ENCODE measurements at places on chromosomes 6 and 20.

DNA sequence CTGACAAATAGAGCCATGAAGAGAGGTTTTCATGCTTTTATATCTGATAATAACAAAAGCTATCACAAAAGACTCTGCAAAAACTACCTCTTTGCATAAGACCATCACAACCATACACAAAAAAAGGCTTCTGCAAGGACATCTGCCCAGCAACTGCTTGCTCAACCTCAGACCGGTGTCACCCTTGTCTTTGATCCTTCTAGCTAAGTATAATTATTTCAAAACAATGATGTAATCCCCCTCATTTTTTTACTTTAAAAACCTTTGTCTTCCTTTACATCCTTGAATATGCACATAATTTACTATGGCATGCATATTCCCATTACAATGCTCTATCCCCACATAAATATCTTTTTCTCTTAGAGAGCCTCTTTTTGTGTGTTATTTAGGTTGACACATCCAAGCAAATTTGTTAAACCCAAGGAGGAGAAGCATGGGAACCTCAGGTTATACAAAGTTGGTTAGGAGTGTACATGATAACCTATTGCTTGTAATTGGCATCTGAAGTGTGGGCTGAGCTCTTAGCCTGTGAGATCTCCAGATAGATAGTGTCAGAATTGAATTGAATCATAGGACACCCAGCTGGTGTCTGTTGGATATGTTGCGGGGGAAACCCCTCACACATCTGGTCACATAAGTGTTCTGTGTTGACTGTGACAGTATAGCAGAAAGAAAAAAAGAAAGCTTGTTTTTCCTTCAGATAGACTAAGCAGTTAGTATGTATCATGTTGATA, 20.7 kb upstream of the CGA start:
- no peak for DNase-seq

DNA sequence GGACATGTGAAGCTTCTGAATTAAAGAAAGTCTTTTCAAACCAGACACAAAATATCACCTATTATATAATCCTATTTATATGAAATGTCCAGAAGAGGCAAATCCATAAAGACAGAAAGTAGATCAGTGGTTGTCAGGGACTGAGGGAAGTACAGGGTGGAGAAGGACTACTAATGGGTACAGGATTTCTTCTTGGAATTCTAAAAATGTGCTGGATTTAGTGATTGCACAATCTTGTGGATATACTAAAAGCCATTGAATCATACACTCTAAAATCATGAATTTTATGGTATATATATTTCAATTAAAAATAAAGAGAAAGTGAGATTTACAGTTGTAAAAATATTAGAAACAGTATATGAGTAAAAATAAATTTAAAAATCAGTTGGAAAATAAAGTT, 18.7 kb upstream of the MC3R start:
- no peak for DNase-seq

- no peak for DNase-seq
Measured at GRCh38 chr6:119727504-119728219, 378.1 kb upstream of the MAN1A1 start.

DNA sequence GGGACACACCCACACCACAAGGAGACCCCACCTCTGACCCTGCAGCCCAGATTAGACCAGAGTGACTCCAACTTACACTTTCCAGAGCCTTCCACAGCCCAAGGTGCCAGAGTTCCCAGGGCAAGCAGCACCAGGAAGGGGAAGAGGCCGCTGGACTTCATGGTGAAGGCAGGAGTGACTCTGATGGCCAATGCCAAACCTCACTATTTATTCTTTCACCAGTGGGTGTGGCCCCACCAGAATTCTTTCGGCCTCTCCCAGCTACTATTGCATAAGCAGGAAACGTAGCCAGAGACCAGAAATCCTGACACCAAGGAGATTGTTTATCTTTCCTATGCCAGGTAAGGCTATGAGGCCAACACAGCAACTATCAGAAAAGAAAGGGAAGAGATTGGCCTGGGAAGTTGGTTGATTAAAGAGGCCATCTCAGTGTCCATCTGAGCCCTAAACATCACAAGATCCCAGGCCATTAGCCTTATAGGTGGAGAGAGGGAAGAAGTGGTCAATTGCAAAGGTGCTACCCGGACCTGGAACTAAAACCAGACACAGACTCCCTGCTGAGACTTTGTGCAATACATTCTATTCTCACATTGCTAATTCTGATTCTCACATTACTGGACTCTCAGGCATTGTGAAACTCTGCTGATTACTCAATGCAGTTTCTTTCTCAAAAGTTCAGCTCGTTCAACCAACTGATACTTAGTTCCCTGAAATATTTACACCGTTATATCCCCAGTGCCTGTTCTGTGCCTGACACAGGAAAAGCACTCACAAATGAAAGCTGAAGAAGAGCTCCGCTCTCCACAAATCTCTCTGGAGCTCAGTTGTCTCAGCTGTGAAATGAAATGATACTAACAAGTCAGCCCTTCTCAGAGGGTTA, at the start of gene SLPI:
Gene SLPI, minus strand, starts transcription at position 182 of the 880 bp plus-strand sequence. Its CDS starts 21 bp downstream, at position 161.
- no peak for DNase-seq

GRCh38 chr6:125906158-125906998, 50.2 kb upstream of the HINT3 start:
- DNase-seq: no peak

DNA sequence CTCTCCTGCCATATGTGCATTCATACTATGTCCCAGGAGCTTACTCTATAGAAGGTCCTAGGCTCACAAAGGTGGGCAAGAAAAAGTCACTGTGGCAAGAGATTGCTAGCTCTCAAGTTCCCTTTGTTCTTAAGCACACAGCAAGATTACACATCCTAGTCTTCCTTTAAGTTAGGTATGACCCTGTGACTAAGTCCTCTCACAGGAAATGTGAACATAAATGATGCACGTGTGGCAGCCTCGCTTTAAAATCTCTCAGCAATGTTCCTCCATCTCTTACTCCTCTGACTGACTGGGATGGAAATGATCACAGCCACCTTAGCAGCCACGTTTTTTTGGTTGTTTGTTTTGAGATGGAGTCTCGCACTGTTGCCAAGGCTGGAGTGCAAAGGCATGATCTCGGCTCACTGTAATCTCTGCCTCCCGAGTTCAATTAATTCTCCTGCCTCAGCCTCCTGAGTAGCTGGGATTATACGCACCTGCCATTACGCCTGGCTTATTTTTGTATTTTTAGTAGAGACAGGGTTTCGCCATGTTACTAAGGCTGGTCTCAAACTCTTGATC, 35.7 kb upstream of the HAO1 start:
- DNase-seq: no peak

- DNase-seq: no peak
Measured at GRCh38 chr20:51125105-51125504, 102.2 kb upstream of the KCNG1 start.

DNA sequence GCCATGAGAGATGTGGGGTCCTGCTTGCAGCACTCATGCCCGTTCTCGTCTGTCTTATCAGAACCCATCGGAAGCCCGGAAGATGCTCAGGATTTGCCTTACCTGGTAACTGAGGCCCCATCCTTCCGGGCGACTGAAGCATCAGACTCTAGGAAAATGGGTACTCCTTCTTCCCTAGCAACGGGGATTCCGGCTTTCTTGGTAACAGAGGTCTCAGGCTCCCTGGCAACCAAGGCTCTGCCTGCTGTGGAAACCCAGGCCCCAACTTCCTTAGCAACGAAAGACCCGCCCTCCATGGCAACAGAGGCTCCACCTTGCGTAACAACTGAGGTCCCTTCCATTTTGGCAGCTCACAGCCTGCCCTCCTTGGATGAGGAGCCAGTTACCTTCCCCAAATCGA, 8.3 kb downstream of the PI16 start:
- DNase-seq: peak; percentile 50

- DNase-seq: no peak
Measured at GRCh38 chr6:128295670-128296069, 224.7 kb downstream of the PTPRK start.

- DNase-seq: no peak
Measured at GRCh38 chr20:17708675-17709360, 9.1 kb downstream of the BANF2 start.

GRCh38 chr6:155887421-155887820, 431.8 kb upstream of the NOX3 start:
- no peak for DNase-seq

DNA sequence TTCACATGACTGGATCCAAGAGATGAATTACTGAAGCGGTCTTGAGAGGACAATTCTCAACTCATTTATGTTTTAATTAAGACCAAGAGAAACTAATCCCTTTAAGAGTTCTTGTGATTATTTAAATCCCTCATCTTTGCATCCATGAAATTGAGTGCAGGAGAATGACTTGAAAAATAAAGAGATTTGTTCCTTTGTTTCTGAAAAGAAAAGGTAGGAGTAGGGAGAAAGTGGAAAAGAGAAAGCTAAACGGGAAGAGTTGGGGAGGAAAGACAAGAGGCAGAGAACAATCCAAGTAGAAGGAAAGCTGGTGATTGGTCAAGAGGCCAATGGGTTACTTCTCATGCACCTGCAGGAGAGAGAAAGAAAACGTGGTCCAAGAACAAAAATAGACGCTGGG, 75.2 kb upstream of the SOX4 start:
- DNase-seq: no peak

DNA sequence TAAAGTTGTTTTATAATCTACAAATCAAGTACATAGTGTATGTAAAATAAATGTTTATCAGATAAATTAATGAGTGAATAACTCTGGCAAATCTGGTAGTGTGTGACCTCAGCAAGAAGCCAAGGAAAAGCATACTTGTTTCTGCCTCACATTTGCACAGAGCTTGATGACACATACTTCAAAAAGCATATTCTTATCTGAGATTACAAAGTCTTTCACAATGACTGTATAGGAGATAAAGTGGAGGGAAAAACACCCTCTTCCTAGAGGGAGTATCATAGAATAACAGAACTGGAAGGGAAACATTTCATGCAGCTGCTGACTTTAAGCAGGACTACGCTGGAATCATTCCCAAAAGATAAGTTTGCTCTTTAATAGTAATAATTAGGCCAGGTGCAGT, 28.1 kb upstream of the AKAP7 start:
- no peak for DNase-seq

- DNase-seq: no peak
Measured at GRCh38 chr6:133707456-133707855, 181.5 kb upstream of the TCF21 start.

GRCh38 chr20:10639077-10639736, 34.6 kb downstream of the JAG1 start:
- no peak for DNase-seq

- no peak for DNase-seq
Measured at GRCh38 chr20:60314727-60315126, 356.5 kb downstream of the CDH26 start.

GRCh38 chr20:6401893-6402557, 279.2 kb upstream of the FERMT1 start:
- DNase-seq: no peak

DNA sequence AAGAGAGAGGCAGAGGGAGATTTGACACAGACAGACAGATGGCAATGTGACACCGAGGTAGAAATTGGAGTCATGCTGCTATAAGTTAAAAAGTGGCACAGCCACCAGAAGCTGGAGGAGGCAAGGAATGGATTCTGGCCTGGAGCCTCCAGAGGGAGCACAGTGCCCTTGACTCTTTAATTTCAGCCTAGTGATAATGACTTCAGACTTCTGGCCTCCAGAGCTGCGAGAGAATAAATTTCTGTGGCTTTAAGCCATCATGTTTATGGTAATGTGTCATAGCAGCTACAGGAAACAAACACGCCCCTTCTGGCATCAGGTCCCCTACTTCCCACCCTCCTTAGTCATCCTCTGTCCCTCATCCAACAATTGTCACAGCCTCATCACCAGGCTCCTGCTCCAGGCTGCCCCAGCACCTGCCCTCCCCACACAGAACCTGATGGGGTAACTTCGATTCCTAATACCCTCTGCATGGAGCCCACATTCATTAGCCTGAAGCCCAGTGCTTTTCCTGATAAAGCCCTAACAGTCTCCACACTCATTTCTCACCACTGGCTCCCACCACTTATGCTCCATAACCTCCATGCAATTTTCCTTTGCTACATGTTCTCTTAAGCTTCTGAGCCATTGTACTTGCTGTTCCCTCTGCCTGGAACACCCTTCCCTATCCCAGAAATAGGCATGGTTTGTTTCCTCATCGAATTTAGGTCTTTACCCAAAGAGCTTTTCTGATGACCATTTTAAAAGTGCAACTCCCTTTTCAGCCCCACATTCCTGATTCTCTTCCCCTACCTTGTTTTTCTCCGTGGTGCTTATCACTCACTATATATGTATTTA, 69.7 kb upstream of the TOX2 start:
- DNase-seq: no peak

- no peak for DNase-seq
Measured at GRCh38 chr20:33612001-33612400, 50.1 kb upstream of the C20orf144 start.

DNA sequence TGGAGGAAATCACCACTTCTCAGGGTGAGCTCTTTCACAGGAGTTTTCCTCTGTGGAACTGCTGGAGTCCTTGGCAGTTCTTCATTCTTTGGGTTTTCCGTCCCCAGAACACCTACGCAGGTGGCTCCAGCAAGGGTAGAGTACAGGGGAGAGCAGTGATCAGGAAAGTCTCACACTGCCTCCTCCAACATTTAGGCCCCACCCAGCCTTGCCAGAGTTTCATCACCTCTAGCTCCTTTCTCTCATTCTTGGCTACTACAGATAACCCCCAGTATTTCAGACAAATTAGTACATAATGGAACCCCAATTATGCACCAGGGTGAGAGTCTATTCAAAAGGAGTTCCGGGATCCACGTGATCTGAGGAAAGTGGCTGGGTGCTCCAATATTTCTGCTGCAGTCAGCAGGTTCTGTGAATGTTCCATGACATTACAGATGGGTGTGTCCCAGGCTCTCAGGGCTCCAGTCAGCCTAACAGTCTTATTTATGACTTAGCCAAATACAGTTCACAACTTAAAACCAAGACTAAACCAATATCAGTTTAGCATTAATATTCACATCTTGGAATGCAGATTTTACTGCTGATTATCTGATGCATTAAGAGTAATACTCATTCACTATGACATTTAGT, 44.6 kb downstream of the GPR63 start:
- no peak for DNase-seq

DNA sequence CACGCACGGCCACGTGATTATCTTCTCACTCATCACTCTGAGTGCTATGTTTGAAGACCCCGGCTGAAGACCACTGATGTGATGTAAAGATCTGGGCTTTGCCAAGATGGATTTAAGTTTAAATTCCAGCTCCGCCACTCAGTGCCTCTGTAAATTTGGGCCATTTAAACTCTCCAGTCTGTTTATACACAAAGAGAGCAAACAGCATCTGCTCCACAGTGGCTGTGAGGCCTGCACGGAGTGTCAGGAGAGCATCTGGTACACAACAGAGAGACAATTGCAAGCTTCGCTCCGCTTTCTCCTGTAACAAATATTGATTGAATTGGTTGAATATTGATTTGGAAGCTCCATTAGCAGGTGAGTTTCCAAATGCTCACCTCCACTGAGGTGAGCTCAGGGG, 80.5 kb upstream of the FRMD1 start:
- no peak for DNase-seq

- DNase-seq: no peak
Measured at GRCh38 chr6:146785001-146785585, 186.3 kb downstream of the ADGB start.

DNA sequence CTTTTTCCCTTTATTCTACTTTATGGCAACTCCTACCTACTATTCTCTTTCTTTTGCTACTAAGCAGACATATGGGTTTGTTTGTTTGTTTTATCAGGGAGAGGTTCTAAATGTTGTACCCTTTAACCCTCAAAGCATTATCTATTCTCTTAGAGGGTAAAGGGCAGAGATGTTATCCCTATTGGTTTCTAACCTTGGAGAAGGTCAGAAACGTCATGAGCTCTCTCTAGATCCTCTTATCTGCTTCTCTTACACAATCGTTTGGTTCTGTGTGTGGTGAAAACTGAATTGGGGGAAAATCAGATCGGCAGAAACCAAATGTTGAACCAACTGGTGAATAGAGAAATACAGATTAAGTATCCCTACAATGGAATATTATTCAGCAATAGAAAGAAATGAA, 6.4 kb upstream of the MPC1 start:
- DNase-seq: no peak

Measured in stimulated activated CD4-positive, alpha-beta T cell treated with anti-CD3 and anti-CD28 coated beads, TNF-alpha, amount 100 ng/mL, for 4 hours (primary cell).